ENCODE measurements at places on chromosomes 4 and X.

DNA sequence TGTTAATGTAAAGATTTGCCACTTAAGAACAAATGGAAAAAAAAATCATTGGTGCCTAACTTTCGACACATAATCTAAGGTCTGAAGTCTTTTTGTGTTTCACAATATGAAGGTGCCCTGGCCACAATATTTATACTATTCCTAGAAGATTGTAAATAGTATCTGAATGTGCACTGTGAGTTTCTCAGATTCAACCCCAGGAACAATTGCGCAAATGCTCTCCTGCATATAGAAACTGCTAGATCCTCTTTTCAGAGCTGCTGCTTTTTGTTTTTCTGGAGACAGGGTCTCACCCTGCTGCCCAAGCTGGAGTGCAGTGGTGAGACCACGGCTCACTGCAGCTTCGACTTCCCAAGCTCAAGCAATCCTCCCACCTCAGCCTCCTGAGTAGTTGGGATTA, 480.1 kb upstream of the FTHL17 start:
- no peak for DNase-seq

GRCh38 chrX:117743469-117744251, 372.9 kb downstream of the KLHL13 start:
- DNase-seq, result no peak

- no peak for DNase-seq
Measured at GRCh38 chrX:44105228-44105913, 132.2 kb upstream of the NDP start.

DNA sequence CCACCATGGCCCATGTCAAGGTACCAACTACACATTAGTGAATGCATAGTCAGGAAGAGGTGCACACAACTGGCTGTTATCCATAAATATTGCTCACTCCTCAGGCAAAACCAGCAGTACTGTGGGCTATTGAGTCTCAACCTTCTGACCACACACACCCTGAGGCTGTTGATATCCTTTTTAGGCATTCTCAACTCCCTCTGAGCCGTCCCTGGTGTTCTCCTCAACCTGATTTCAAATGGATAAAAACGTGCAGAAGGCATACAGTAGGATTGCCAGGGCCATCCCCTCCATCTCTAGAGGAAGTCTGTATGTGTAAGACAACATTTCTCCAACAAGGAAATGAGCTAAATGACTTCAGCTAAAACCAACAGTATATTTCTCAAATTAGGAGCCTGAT, 98.7 kb upstream of the KLHL13 start:
- DNase-seq, result no peak

GRCh38 chrX:150450519-150451177, 87.5 kb downstream of the MAMLD1 start:
- DNase-seq, result no peak

GRCh38 chr4:22237155-22237751, 278.6 kb downstream of the ADGRA3 start:
- DNase-seq, result peak; percentile 33

DNA sequence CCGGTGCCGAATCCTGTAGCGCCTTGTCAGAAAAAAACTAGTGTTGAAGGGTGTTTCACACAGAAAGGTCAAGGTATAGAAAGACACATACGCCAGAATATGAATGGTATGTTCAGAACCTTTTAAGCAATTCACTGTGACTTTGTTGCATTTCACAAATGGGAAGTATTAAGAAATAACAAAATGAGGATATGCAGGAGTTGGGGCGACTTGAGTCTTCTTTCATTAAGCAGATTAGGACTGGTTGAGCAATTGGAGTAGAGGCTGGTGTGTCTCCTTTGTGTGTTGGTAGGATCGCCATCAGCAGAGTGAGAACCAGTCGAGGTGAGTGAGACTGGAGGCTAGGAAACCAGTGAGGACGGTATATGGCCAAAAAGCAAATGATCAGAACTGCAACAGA, 1454.5 kb upstream of the TENM3 start:
- no peak for DNase-seq

GRCh38 chr4:125317525-125317877, 2.7 kb downstream of the FAT4 start:
- DNase-seq, result no peak

DNA sequence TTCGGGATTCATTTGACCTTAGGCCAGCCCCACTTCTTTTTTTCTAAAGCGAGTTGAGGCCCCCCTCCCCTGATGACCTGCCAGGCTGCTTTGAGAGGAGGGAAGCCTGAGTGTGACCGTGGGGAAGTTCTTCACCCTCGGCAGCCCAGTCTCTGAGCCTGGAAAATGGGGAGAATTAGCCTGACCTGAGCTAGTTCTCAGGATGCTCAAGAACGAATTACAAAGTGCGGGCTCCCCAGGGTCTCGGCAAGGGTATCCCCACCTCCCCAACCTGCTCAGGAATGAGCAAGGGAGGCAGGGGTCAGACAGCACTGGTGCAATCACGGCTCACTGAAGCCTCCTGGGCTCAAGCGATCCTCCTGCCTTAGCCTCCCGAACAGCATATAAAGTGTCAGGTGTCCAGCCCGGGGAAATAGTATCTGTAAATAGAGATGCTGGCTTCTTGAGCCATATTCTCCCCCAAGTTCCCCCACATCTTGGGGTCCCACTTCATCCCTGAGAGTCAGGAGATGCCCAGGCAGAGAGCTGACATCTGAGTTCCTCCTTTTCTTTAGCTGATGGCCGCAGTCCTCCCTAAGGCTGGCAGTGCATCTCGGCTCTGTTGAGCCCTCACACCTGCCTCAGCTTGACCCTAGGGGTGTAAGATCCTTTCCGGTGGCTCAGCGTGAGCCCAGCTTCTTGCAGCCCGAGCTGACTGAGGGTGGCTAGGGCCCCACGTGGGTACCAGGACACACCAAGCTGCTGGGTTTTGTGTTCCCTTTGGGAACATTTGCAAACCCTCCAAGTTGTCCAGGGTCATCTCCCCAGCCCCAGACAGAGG, 1.6 kb downstream of the DUSP9 start:
- no peak for DNase-seq

DNA sequence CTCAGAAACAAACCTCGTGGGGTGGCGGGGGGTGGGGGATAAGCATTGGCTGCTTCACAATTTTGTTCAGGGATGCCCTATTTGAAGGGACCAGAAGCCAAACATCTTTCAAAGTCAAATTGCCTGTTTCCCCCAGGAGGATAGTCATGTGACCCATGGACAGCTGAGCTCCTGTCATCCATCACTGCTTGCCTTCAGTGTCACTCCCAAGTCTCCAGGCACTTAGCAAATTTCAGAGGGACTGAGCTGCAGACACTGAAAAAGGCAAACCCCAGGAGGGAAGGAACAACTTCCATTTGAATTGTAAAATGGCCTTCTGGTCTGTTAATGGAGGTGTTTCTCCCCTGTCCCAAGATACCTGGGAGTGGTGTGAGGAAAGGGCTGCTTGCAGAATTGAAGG, 73.4 kb downstream of the FRMPD3 start:
- no peak for DNase-seq

- DNase-seq, result no peak
Measured at GRCh38 chrX:48971249-48972219, at the start of gene KCND1. TSS of gene KCND1 (minus strand) at chrX:48971844. CDS start at chrX:48970271, 1,573 bp downstream.

- no peak for DNase-seq
Measured at GRCh38 chr4:186826846-186827533, 103.3 kb upstream of the FAT1 start.

DNA sequence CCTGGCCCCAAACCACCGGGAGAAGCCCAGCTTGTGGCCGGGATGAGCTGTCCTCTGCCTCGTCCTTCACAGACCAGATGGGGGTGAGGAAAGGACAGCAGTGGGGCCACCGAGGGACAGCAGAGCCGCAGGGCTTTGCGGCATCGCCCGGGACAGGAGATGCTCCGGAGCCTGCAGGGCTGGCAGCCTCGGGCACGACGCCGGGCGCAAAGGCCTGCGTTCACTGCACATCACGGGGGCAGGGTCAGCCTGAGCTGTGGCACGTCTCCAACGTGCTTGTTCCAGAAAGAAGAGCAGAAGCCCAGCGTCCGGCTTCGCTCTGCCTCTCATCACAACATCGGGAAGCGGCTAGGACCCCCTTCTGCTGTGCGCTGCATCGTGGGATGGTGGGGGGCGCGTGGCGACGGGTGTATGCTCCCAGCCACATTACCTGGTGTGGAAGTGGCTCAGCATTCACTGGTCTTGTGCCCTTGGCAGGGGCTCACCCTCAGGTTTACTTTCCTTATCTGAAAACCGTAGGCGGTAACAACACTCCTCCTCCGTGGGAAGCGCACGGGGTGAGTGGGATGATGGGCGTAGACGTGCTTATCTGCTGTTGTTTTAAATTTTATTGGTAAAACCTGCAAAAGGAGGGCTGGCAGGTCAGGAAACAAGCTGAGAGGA, 7.4 kb downstream of the TADA2B start:
- no peak for DNase-seq

DNA sequence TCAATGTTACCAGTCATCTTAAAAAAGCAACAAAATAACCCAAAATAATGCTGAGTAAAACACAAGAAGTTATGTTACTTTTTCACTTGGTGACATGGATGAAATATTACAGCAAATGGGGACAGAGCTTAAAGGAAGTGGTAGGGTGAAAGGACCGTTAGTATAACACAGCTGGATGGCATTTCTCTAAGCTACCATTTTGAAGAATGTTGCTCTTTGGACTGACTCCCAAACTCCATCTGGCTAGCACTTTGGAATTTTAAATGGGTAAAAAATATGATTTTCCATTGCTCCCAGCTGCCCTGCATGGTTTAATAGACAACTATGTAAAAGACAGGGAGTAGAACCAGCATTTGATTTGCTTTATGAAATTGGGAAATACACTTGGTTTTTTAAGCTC, 27.6 kb downstream of the CLCN5 start:
- DNase-seq, result no peak

GRCh38 chr4:3364634-3365314, 72.0 kb downstream of the RGS12 start:
- DNase-seq, result no peak

- DNase-seq, result peak; percentile 93
Measured at GRCh38 chr4:26857278-26858034, 3.2 kb upstream of the STIM2 start.

GRCh38 chrX:22950269-22951266, 49.2 kb upstream of the DDX53 start:
- no peak for DNase-seq

- DNase-seq, result no peak
Measured at GRCh38 chr4:148118633-148119032, 323.6 kb downstream of the NR3C2 start.

GRCh38 chr4:76174216-76174615, 26.0 kb upstream of the NUP54 start:
- DNase-seq, result no peak

GRCh38 chr4:11735651-11736050, 307.0 kb upstream of the HS3ST1 start:
- DNase-seq, result no peak

GRCh38 chr4:55437823-55438222, 42.1 kb downstream of the TMEM165 start:
- no peak for DNase-seq

GRCh38 chr4:17276776-17277175, 235.1 kb downstream of the QDPR start:
- DNase-seq, result no peak

DNA sequence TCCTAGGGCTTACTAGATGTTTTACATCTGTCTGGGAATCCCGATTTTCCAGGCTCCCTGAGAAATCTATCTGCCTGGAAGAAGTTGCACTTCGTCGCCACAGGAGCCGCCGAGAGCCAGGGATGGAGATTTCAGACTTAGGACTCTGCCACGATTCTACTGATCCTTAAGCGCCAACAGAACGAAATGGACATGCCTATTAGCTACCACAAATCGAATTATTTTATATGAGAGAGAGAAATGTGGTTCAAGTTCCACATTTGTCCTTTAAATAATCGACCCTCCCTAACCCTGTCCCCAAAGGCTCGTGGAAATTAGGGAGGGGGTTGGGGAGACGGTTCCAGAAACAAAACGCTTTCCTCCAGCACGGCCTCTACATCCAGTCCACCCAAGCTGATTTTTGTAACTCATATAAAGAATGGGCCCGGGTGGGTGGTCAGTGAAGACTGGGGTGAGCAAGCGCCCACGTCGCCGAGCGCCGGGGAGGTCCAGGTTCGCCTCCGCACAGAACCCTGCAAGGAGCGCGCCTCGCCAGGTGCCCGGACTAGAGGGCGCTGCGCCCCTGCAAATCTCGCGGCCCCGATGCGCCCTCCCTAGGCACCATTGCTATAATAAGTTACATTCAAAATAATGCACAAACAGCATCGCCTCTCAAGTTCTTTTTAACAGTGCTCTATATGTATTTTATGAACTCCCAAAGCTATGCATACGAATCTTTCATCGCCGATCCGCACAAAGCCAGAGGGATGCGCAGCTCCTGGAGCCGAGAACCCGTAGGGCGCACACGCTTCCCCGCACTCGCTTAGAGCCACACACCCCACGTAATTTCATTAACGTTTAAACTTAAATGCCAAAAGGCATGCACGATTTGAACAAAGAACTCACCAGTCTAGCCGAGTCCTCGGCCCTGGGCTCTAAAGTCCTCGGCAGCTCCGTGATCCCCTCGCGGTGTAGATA, 2.1 kb upstream of the FAT1 start:
- DNase-seq, result no peak

GRCh38 chrX:113892401-113892800, 691.5 kb upstream of the HTR2C start:
- DNase-seq, result no peak

DNA sequence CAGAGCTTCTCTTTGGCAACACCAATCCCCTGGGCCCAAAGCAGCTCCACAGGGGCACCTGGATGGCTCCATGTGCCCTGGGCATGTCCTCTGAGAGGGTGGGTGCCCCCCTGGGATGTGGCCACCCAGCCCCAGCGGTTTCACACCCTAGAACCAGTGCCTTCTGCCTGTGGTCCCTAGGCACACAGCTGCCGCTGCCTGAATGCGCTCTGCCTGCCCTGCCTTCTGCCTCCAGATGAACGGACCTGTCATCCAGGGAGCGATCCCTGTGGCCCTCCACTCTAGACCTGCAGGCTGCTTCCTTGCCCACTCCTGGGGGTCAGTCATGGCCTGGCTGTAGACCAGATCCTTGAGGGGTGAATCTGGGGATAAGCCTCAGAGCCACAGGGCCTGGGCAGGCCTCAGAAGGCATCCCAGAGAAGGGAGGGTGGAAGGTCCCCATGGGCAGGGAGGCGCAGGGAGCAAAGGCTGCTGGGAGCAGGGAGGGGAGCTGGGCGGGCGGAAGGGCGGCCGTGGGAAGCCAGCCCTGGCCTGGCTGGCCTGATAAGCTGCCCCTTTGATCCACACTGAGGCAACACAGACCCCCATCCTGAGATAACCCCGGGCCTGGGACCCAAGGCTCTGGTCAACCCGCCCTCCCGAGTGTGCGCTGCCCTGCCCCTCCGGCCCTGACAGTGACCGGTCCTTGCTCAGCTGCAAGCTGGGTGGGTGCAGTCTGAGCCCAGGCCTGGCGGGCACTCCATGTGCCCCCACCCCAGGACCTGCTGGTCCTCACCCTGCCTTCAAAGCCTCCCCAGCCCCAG, 8.1 kb upstream of the FGFR3 start:
- DNase-seq, result no peak
